ENCODE measurements at places on chromosomes 2 and 18. TPM values are rescaled to one million over a fixed set of nuclear protein-coding genes. Genes with fewer than 3 reads are reported as not detected.

Gene KYNU
- 31.4 TPM for total RNA-seq

Gene SERPINB4
- total RNA-seq, result 15.7 TPM

Gene SP3
- total RNA-seq, result 87.7 TPM

Gene MAPRE3
- 2.8 TPM for total RNA-seq

Gene CFLAR
- 100 TPM for total RNA-seq
